Lower lobe of right lung (tissue), 2 donors: ENCODE measurements at places on chromosomes 7 and 10. TPM values are rescaled to one million over a fixed set of nuclear protein-coding genes. Genes with fewer than 3 reads are reported as not detected.

GRCh38 chr10:35011771-35012191 lies 78.4 kb downstream of the CUL2 start:
- H3K27ac ChIP-seq: no peak overlapping the region
- DNase-seq: no peak
- no peaks in the 10 kb centered on the region for H3K4me1 ChIP-seq
- peaks cover 78% of the 10 kb centered on the region for H3K36me3 ChIP-seq

DNA sequence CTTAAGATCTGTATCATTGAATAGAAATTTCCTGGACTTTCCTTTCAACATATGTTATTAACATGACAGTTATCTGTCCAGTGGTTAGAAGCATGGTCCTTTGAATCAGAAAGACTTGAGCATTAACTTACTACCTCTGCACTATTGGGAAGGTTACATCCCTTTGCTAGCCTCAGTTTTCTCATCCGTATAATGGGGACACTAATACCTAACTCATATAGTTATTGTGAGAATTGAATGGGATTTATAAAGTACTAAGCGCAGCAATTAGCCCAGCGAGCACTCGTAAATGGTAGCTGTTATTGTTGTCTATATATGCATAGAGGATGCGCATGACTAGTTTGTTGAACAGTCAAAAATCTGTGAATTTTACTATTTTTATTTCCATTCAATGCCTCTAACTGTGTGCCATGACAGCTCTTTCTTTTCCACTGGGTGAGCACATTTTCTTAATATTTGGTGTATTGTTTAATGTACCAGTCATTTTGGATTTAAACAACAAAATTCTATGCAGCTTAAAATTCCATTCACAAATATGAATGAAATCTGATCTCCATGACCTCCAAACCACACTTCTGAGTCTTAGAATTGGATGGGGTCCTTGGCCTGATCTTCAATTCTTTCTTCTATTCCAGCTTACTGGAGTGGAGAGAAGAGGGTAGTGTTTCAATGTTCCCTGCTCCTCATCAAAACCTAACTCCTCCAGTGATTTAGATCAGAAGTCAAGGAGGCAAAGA lies 65.0 kb downstream of the CACNB2 start:
- H3K4me3 ChIP-seq: no peak overlapping the region
- no peak for DNase-seq
- peaks cover 7% of the 10 kb centered on the region for H3K4me1 ChIP-seq
- no peak overlapping the region for H3K27ac ChIP-seq

DNA sequence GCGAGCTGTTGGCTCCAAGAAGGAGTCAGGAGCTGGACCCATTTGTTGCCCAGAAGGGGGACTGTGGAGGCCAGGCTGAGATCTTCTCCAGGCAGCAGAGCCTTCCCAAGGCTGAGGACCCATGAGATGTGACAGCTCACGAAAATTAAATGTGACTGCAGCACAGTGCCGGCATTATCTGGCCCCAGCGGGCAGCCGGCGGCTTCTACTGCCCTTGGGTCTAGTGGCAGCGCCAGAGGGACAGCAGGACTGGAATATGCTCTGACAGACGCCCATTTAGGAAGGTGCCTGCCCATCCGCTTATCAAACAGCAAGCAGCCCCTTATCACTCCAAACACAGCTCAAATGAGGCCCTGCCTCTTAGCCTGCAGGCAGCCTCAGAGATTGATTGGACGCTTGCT lies 122.9 kb upstream of the LYZL2 start:
- no peaks in the 10 kb centered on the region for H3K27me3 ChIP-seq
- H3K36me3 ChIP-seq: no peaks in the 10 kb centered on the region
- DNase-seq: no peak
- peaks cover 10% of the 10 kb centered on the region for H3K4me1 ChIP-seq
- H3K27ac ChIP-seq: peak overlapping the region; percentile 36

DNA sequence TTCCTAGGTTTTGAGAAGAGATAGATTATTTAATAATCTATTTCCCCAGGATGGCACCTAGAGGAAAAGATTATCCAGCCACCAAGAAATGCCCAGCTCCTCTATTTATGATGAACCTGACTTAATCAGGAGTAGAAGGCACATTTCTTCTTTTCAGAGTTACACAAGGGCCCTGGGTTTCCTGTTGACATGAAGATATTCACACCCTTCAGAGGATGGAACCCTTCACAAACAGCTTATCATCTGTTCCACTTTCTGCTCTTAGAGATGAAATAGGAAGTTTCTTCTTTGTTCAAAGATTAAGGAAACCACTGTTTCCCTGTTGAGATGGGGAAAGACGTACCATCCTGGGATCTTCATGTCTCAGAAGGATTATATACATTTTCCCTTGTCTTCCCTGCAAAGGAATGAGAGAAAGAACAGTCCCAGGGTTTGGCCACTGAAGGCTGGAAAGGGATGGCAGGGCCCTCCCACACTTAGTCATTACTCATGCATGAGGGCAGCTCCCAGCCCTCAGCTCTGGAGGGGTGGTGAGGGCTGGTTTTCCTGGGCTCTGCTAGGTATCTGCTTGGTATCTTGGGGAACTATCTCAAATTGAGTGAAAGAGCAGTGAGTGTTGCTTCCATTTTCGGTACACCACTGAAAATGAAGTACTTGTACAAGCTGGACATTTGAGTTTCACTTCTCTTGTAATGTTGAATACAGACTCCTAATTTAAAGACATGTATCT lies 64.0 kb downstream of the MTPAP start:
- H3K27me3 ChIP-seq: no peaks in the 10 kb centered on the region
- H3K36me3 ChIP-seq: no peaks in the 10 kb centered on the region
- H3K27ac ChIP-seq: no peak overlapping the region
- no peak for DNase-seq
- H3K4me1 ChIP-seq: no peaks in the 10 kb centered on the region

GRCh38 chr10:101495324-101495925 lies 92.6 kb downstream of the POLL start:
- H3K27me3 ChIP-seq: no peaks in the 10 kb centered on the region
- no peaks in the 10 kb centered on the region for H3K36me3 ChIP-seq
- no peak for DNase-seq

GRCh38 chr7:3722396-3722922 lies 421.4 kb downstream of the SDK1 start:
- H3K4me3 ChIP-seq: no peak overlapping the region
- H3K4me1 ChIP-seq: no peaks in the 10 kb centered on the region
- DNase-seq: no peak
- no peaks in the 10 kb centered on the region for H3K36me3 ChIP-seq
- H3K27me3 ChIP-seq: no peaks in the 10 kb centered on the region

- H3K27me3 ChIP-seq: no peaks in the 10 kb centered on the region
- H3K4me3 ChIP-seq: no peak overlapping the region
- DNase-seq: no peak
Measured at GRCh38 chr10:71651928-71652327, 67.7 kb downstream of the C10orf105 start.

- no peak overlapping the region for H3K4me3 ChIP-seq
- DNase-seq: no peak
- no peaks in the 10 kb centered on the region for H3K36me3 ChIP-seq
Measured at GRCh38 chr10:47025253-47025539, 114.0 kb downstream of the PTPN20 start.

DNA sequence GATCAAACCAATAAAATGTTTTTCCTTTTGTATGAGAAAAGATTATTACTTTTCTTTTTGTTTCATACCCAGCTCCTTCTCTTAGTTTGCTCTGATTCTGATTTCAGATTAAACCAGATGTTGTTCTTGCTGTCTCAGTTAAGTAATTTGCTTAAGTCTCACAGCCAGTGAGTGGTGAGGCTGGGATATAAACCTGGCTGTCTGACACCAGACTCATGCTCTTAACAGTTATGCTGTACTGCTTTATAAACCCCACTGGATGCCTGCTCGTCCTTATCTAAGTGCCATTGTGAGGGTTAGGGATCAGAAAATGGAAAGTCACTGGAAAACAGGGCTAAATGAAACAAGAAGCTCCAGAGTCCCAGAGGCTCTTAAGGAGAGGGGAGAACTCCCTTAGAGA lies 24.3 kb downstream of the GARS1 start:
- H3K27me3 ChIP-seq: no peaks in the 10 kb centered on the region
- H3K27ac ChIP-seq: no peak overlapping the region

- H3K27ac ChIP-seq: no peak overlapping the region
- no peaks in the 10 kb centered on the region for H3K4me1 ChIP-seq
- no peak overlapping the region for H3K4me3 ChIP-seq
- H3K27me3 ChIP-seq: no peaks in the 10 kb centered on the region
Measured at GRCh38 chr10:114207349-114207748, 28.2 kb downstream of the TDRD1 start.

GRCh38 chr7:15686295-15686956 lies at the start of gene MEOX2:
TSS of gene MEOX2 (minus strand) at chr7:15686683. CDS start at chr7:15686402, 281 bp downstream.
- peaks cover 42% of the 10 kb centered on the region for H3K27me3 ChIP-seq
- peak within 1 kb of the TSS; percentile 57 for H3K4me3 ChIP-seq
- H3K4me1 ChIP-seq: no peaks in the 10 kb centered on the region
- peak; percentile 68 for DNase-seq
- no peaks in the 10 kb centered on the region for H3K36me3 ChIP-seq

DNA sequence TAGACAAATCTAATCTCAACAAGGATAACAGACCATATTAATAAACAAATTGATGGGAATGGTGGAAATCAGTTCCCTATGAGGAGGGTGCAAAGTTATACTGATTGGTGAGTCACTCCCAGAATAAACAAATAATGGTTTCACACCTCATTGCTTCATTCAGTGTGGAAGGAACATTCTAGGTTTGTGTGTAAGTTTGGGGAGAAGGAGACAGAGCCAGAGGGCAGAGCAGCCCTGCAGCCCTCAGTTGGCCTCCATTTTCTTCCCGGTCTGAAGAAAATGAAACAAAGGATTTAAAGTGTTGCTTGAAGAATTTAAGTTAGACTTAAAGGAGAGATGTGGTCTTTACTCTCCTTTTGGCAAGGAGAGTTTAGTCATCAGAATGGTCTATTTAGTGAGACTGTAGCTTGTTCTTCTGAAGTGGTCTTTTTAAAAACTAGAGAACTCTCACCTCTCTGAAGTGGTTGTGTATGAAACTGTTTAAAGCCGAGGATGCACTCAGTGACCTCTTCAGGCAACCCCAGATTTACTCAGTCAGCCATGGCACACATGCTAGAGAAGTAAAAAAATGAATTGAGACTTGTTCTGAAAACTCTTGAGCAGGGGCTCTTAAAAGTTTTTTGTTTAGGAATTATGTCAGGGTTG lies 27.2 kb downstream of the IKZF1 start:
- no peak for DNase-seq
- H3K4me1 ChIP-seq: peaks cover 45% of the 10 kb centered on the region

DNA sequence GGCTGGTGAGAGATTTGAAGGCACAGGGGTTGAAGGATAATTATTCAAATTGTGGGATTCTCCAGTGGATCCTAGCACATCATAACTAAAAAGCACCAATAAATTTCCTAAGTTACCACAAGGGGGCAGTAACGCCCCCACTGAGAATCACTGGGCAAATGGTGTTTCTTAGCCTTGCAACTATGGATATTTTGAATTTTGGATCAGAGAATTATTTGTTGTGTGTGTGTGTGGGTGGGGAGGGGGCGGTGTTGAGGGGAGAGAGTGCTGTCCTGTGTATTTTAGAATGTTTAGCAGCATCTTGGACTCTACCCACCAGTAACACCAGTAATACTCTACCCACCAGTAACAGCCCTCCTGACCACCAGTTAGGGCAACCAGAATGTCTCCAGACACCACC lies 63.3 kb upstream of the PRKG1 start:
- H3K4me1 ChIP-seq: no peaks in the 10 kb centered on the region
- no peak for DNase-seq
- no peaks in the 10 kb centered on the region for H3K36me3 ChIP-seq
- no peaks in the 10 kb centered on the region for H3K27me3 ChIP-seq
- H3K27ac ChIP-seq: no peak overlapping the region

DNA sequence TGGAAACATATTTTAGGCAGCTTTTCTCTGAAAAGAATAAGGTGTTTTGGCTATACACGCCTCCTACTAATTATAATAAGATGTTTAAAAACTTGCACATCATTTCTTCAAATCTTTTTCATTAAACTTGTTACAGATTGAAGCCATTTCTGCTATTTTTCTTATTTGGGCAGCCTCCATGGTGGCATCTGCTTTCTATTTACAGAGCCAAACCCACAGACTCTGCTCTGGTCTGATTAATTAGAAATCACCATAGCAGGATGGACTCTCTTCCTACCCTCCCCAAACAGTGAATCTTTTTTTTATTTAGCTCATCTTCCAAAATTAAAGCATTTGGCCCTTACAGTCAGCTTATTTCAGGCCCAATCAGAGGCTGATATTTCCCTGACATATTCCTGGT lies 85.7 kb upstream of the AOAH start:
- no peaks in the 10 kb centered on the region for H3K4me1 ChIP-seq
- DNase-seq: no peak
- H3K27me3 ChIP-seq: no peaks in the 10 kb centered on the region

DNA sequence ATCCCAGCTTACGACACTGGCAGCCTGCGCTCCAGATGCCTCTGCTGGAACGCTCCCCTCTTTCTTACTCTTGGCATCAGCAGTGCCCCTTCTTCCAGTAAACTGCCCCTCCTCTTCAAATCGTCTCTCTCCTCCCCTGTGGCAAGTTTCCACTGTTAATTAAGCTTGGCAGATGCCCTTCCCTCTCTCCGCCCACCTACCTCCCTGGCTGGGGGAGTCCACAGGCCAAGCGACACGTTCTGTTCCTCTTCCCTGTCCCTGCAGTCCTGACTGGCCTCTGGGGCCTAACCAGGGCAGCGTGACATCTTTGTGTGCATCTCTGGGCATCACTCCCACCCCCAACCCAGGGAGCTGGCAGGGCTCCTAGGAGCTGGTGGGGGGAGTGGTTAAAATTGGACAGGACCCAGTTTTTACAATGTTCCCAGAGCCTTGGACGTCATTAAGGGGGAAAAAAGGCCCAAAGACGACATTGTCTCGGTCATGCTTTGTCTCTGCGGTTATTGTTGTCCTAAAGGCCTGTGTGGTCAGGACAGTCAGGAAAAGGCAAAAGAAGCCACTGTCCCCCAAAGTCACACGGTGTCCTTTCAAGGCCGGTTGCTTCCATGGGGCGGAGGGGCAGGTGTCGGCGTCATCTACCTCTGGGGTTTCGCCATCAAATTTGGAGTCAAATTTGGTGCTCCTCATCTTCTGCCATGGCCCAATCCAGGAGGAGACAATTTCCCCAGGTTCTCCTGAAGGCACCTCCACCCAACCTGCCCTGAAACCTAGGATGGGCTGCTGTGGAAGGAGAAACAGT lies 54.2 kb downstream of the DLG5 start:
- no peak overlapping the region for H3K27ac ChIP-seq
- no peaks in the 10 kb centered on the region for H3K36me3 ChIP-seq
- no peaks in the 10 kb centered on the region for H3K27me3 ChIP-seq

DNA sequence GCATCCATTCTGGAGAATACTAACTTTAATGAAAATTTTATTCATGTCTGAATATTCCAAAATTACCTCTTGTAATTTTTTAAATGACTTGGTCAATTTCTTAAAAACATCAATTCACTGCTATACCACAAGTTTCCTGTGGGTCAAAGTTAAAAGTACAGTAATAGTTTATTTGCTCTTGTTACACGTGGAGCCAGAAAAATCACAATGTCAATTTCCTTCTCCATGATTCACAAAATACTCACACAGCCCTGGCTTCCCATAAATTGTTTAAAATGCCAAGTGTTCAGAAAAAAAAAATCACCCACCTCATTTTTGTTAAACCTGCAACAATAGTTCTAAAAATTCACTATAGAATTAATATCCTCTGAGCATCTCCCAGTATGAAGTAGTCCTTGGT lies 139.5 kb upstream of the GRM3 start:
- H3K4me3 ChIP-seq: no peak overlapping the region
- no peaks in the 10 kb centered on the region for H3K27me3 ChIP-seq
- no peaks in the 10 kb centered on the region for H3K4me1 ChIP-seq
- no peak for DNase-seq

GLI3 gene
- 20.7 TPM for total RNA-seq

NXPH1 gene
- total RNA-seq: not detected

OR2A42 gene
- not detected for total RNA-seq

GNAT3 gene
- not detected for total RNA-seq

OR2A1 gene
- 0.15 TPM for total RNA-seq

AHCYL2 gene
- total RNA-seq: 91.0 TPM
